Parietal lobe (tissue), 2 donors: ENCODE measurements at places on chromosomes 5 and 9. TPM values are rescaled to one million over a fixed set of nuclear protein-coding genes. Genes with fewer than 3 reads are reported as not detected.

The OSTF1 gene
- 9.4 TPM for total RNA-seq

The BTNL8 gene
- not detected for total RNA-seq

The CSF1R gene
- 8.8 TPM for total RNA-seq

The SELENOP gene
- 24.4 TPM for total RNA-seq

The FBXW5 gene
- 64.5 TPM for total RNA-seq

The INSL4 gene
- total RNA-seq, result not detected

The NR4A3 gene
- total RNA-seq, result 13.5 TPM

The FBP1 gene
- not detected for total RNA-seq

The EXD3 gene
- total RNA-seq, result 36.9 TPM

The CKS2 gene
- 31.6 TPM for total RNA-seq

The RNF180 gene
- total RNA-seq, result 78.9 TPM

The NSG2 gene
- 497 TPM for total RNA-seq

The DNAH5 gene
- total RNA-seq, result 8.1 TPM

The NR6A1 gene
- 3.4 TPM for total RNA-seq

The SLC23A1 gene
- total RNA-seq, result not detected

The RCL1 gene
- 30.7 TPM for total RNA-seq

The OR1J2 gene
- not detected for total RNA-seq

The CETN3 gene
- 26.0 TPM for total RNA-seq

The ANKRD31 gene
- 0.94 TPM for total RNA-seq

The SOHLH1 gene
- total RNA-seq, result not detected

The PCDHGA7 gene
- total RNA-seq, result 23.8 TPM

The PCDHA7 gene
- 47.0 TPM for total RNA-seq

The DBH gene
- not detected for total RNA-seq
